ENCODE measurements at places on chromosomes 4 and X.
A peak's percentile ranks its signal among the peaks of the same experiment; 100 is the strongest.

GRCh38 chr4:88005076-88005475 is 2.4 kb upstream of the PKD2 start:
- no peak for DNase-seq

GRCh38 chrX:23554304-23554703 is 113.0 kb upstream of the PRDX4 start:
- peak; percentile 21 for DNase-seq

- DNase-seq: no peak
Observed at GRCh38 chr4:94939791-94940519, 182.2 kb downstream of the BMPR1B start.

DNA sequence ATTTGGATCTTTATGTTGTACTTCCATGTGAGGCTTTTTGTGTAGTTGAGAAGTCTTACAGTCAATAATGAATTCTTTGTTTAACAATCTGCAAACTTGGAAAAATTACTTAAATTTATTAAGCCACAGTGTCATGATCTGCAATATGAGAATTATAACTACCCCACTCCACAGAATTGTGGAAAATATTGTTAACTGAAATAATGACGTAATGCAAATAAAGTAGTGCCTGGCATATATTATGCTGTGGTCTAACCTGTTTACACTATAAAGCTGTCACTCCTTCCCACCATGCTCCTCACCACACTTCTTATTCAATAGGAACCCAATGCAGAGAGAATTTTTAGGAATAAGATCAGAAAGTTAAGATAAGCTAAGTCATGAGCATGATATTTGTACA is 632.1 kb upstream of the GALNTL6 start:
- no peak for DNase-seq

- DNase-seq: no peak
Observed at GRCh38 chr4:8066336-8066931, 92.2 kb downstream of the ABLIM2 start.

GRCh38 chr4:135949931-135950330 is 1582.4 kb downstream of the PCDH18 start:
- DNase-seq: no peak
